ENCODE measurements at places on chromosomes 5 and 9. TPM values are rescaled to one million over a fixed set of nuclear protein-coding genes. Genes with fewer than 3 reads are reported as not detected.

The SOX30 gene
- not detected for total RNA-seq

The CDC20B gene
- not detected for total RNA-seq

The SPATA31A3 gene
- not detected for total RNA-seq

The PCDHB12 gene
- 0.13 TPM for total RNA-seq

The BARHL1 gene
- not detected for total RNA-seq

Data from mammary microvascular endothelial cell (primary cell).